ENCODE measurements at places on chromosomes 7 and 10.

DNA sequence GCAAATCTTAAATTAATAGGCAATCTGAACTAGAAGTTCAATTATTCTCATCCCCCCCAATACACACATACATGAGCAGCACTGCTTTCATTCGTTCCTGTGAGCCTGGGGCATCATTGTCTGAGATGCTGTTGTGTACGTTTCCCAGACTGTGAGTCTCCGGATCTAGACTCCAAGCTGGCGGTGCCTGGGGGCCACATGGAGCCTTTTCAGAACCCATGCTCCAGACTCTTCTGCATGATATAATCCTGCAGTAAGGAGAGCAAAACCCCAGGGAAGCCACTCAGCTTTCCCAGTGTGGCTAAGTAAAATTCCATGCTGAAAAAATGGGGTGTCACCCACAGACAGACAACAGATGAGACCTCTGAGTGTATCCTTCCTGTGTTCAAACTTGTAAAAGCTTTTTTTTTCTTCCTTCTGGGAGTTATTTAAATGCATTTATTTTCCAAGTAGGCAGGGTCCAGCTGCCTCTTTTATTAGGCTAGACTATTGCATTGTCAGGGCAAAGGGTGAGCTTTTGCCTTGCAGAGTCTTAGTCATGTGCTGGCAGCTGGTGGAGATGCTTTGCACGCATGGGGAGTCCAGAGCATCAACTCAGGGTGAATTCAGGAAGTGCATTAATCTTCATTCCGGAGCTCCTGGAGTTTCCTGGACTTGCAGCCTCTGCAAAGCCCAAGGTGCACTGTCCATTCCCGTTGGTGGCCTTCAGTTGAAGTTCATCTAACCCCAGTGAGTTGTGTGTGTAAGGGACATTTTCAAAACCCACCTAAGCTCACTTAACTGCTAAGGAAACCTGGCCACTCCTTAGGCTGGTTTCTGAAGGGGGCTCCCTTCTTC, 185.7 kb upstream of the ADO start:
- peak; percentile 33 for DNase-seq

DNA sequence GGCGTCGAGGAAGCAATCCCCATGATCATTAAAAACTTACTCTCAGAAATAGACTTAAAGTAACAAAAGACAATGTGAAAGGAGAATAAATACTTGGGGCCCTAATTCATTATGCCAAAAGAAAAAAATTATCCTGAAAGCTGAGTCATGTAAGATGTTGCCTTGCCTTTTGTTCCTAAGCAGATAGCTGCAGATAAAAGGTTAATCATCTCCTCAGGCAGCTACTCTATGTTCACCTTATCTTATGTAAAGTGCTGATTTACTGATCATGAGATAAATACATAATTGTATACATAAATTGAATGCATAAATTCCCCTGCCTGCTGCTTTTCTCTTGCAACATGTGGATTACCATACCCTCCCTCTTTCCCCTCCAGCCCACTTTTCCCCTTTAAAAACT, 28.1 kb upstream of the CREB3L2 start:
- DNase-seq = no peak

DNA sequence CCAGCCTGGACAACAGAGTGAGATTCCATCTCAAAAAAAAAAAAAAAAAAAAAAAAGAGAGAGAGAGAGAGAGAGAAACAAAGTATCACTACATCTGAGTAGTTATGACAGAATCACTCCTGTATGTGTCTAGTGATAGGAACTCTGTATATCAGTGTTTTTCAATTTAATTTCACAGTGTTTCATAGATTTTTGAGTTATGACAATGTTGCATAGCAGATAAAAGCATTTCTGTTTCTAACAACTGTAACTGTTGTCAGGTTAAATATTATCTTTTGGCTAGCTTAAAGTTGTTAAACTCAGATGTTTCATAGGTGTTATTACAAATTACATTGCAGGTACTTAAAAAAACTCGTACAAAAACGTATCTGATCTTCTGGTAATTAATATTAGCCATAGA, 60.3 kb downstream of the PLXDC2 start:
- no peak for DNase-seq

DNA sequence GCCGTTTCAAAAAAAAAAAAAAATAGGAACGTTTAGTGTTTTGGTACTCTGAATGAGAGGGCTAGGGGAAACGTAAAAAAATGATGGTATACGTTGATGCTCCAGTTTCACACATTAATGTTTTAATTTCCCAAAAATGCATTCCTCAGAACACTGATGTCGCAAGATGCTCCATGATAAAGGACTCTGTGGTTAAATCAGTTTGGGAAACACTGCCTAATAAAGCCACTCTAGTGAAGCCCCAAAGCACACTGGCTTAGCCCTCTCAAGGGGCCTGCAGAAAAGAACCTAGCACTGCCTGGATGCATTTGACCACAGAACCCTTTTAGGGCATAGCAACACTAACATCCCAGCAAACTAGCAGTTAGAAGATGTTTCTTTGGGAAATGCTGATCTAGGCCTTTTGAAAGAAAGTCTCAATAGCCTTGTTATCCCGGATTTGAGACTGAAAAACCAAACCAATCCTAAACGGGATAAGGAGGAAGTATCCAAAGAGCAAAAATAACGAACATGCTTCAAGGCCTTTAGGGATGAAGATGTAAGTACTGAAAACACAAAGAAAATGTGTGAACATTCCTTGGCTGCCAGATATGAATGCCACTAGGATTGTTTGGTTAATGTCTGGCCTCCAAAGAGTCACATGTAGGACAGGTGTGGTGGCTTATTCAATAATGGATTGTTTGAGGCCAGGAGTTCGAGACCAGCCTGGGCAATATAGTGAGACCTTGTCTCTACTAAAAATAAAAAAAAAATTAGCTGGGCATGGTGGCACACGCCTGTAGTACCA, 11.0 kb downstream of the DLG5 start:
- DNase-seq = no peak

DNA sequence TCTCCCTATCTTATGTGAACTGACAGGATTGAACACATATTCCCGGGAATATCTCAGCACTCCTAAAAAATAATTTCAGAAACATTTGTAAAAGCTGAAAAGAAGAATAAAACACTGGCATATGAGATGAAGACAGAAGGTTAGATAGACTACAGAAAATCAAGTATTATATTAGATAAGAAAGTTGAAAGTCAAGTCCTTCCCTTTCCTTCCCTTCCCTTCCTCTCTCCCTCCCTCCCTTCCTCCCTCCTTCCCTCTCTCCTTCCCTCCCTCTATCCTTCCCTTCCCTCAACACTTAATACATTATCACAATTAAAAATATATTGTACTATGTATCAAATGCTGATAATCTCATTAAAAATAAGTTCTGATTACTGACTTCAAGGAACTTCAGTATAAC, 122.5 kb downstream of the CTNNA3 start:
- no peak for DNase-seq

GRCh38 chr10:81820418-81820817, 54.6 kb upstream of the NRG3 start:
- no peak for DNase-seq

- DNase-seq = no peak
Observed at GRCh38 chr7:128874140-128875031, 11.7 kb downstream of the ATP6V1F start.

DNA sequence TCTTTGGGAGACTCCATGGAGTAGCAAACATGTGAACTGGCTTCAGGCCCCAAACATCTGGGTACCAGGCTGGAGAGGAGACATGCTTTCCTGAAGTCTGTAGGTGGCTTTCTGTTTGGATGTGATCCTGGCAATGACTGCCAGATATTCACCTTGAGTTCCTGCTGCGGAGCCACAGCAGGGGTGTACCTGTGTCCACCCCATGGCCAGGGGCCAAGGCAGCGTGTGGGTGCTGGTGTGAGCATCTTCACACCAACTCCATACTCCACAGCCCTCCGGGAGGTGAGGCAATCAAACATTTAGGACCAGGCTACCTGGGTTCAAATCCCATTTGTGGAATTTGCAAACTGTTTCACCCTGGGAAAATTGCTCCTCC, 113.0 kb downstream of the ADCY1 start:
- peak; percentile 21 for DNase-seq

GRCh38 chr7:28169230-28169629, 11.4 kb downstream of the JAZF1 start:
- no peak for DNase-seq

- DNase-seq = no peak
Observed at GRCh38 chr10:128242641-128243040, 116.4 kb upstream of the MKI67 start.

DNA sequence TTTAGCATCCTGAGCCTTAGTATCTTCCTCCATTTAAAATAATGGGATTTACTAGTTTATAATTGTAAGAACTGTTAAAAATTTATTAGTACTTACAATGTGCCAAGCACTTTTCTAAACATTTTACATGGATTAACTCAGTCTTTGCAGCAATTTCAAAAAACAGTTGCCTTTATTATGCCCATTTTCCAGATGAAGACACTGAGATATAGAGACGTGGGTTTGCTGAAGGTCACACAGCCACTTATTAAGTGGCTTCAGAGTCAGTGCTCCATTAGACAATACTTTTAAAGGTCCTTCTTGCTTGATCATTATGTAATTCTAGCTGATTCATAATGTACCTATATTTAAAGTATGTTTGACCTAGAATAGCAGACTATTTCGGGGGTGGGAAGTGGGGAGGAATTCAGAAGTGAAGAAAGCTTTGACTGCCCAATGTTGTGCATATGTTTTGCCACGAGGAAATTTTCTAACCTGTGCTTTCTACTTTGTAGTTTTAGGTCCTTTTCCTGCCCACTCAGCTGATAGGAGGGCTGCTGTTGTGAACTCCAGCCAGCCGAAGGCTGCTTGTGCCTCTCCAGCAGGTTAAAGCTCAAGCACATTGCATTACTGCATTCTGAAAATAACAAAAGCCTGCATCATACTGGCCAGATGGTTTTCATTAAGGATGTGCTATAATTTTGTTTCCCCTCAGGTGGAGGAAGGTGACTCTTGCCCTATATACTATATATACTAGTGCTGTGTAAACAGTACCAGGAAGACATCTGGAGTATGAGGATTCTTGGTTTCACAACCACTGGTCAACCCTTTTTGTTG, 4.3 kb downstream of the PLEKHA8 start:
- no peak for DNase-seq
